GM18507 (cell line): ENCODE measurements at places on chromosomes 5 and 9.

DNA sequence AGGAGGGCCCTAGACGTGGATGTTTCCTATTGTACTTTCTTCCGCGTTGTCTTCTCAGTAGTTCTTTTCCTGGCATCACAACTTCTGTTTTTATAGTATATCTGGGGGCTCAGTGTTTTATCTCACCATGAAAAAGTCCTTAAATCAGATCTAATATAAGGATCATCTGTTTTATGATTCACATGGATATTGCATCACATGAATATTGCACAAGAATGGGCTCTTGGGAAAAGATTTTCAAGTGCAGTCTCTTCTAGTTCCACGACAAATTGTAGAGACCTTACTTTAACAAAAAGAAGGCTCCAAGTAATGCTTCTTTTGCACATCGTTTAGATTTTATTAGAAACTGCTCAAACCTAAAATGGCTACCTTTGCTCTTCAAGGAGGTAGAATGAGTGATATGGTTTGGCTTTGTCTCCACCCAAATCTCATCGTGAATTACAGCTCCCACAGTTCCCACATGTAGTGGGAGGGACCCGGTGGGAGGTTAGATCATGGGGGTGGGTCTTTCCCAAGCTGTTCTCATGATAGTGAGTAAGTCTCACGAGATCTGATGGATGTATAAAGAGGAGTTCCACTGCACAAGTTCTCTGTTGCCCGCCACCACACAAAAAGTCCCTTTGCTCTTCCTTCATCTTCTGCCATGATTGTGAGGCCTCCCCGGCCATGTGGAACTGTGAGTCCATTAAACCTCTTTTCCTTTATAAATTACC, 53.7 kb upstream of the FAM120A start:
- no peak for DNase-seq

GRCh38 chr9:86039991-86040860, 59.1 kb downstream of the GOLM1 start:
- DNase-seq, result no peak

GRCh38 chr5:138386290-138386689, 33.8 kb downstream of the KDM3B start:
- no peak for DNase-seq

- peak; percentile 20 for DNase-seq
Observed at GRCh38 chr5:17316970-17317459, 99.6 kb downstream of the BASP1 start.

- DNase-seq, result no peak
Observed at GRCh38 chr9:37575511-37575914, 667 bp downstream of the FBXO10 start.

- no peak for DNase-seq
Observed at GRCh38 chr5:135356522-135357318, 42.3 kb downstream of the MACROH2A1 start.
